Hindlimb muscle (tissue), 1 donor: ENCODE measurements at places on chromosomes 5 and 9.

DNA sequence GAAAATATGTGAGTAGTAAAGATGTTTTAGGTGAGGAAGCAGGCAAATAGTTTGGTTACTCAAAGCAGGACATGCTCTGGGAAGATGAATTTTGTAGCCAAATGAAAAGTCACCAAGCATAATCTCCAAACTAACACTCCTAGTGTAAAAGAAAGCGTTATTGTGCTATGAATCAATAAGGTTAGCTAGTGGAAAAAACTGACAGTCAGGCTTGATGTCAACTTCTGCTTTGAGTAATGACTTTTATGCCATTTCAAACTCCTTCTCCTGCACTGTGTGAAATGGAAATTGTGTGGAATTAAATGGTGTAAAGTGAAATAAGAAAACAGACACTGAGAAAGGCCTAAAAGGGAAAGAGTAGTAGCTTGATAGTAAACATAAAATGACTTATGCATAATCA is 637.2 kb upstream of the DMAC1 start:
- DNase-seq: no peak

DNA sequence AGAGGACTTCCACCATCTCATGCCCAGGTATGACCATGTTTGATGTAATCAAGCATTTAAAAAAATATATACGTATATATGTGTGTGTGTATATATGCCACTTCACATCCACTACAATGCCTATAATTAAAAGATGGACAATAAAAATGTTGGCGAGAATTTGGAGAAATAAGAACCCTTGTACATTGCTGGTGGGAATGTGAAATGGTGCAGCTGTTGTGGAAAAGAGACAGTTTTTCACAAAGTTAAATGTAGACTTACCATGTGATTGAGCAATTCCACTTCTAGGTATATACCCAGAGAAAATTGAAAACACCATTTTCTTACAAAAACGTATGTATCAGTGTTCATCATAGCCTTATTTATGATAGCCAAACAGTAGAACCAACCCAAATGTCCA is 229.2 kb upstream of the WWC1 start:
- DNase-seq: no peak

DNA sequence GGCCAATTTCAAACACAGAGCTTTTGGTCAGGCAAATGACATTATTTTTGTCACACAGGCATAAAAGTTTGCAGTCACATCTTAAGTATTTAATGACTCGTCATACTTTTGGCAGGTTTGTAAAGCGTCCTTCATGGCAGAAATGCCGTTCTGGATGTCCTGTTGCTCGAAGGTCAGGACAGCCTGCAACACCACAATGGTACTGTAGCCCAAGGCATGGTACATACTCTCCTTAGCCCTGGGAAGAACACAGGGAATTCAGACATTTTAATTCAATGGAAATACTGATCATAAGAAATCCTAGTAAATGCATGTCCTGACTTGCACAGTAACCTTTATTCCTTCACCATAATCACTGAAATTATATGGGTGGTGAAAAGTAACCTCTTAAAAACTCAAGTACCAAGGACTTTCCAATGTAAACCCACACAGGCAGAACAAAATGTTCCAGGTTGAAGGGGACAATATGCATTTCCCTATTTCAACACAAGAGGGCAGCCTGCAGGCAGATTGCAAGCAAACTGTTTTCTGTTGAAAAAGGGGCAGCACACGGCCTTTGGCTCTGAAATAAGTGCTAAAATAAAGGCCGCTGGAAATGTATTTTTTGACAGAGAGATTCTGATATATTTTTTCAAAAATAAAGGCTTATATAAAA is 95.7 kb downstream of the TTC39B start:
- DNase-seq: peak; percentile 68

DNA sequence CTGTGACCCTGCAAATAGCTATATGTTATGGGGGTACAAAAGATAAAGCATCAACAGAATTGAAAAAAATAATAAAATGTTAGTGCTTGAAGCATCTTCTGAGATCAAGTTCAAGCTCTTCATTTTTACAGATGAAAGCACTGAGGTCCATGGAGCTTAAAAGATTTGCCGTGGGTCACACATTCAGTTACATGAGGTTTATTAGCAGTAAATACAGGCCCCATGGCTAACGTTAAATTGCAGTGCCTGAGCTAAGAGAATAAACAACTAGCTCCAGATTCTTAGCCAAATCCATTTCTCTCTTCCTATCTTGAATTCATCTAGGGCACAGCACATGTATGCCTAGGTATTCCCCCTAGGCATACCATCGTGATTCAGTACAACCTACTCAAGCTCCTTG is 2052.7 kb upstream of the C9orf72 start:
- DNase-seq: no peak

- DNase-seq: no peak
Measured at GRCh38 chr9:91208837-91209236, 152.9 kb downstream of the AUH start.

DNA sequence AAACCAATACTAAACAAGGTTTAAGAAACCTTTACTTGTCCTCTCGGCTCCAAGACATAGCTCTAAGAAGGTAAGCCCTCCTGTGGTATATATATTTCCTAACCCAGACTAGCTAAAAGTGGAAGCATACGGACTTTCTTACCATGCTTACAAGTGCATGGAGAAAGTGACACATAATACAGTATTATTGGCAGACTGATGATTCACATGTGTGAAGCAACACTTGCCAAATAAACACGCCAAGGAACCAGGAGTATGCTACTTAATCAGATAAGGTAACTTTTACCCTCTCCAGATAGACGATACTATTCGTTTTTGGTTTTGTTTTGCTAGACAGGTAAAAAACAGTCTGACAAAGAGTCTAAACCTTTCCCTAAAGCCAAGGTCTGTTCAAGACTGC is 264.1 kb downstream of the MLLT3 start:
- DNase-seq: no peak

- no peak for DNase-seq
Measured at GRCh38 chr9:83005361-83005760, 57.6 kb downstream of the RASEF start.

- peak; percentile 67 for DNase-seq
Measured at GRCh38 chr9:19493174-19493811, 84.5 kb downstream of the ACER2 start.

DNA sequence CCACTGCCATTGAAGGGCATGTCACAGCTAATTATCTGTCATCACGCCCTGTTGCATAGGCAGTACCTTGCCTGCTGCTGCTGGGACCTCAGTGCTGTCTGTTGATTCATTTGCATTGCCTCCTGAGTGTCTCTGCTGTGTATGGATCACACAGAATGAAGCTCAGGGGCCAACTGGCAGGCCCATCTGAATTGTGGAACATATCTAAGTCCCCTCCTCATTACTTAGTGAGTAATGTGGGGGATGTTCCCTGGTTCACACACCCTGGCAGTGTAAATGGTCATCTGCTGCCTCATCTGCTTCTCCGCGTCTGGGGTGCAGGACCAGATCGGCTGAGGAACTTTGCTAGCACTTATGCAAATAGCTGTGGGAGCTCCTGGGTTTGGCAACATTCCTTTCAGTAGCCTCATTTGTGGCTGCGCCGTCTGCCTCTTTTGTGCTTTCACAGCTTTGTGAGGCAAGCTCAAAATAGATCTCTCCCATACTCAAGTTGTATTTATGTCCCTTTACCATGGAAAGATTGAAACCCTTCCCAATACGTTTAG is 25.4 kb downstream of the TYRP1 start:
- DNase-seq: no peak

GRCh38 chr5:57302164-57302563 is 128.3 kb downstream of the GPBP1 start:
- DNase-seq: no peak

GRCh38 chr9:73348471-73348870 is 196.8 kb downstream of the ANXA1 start:
- peak; percentile 0 for DNase-seq

DNA sequence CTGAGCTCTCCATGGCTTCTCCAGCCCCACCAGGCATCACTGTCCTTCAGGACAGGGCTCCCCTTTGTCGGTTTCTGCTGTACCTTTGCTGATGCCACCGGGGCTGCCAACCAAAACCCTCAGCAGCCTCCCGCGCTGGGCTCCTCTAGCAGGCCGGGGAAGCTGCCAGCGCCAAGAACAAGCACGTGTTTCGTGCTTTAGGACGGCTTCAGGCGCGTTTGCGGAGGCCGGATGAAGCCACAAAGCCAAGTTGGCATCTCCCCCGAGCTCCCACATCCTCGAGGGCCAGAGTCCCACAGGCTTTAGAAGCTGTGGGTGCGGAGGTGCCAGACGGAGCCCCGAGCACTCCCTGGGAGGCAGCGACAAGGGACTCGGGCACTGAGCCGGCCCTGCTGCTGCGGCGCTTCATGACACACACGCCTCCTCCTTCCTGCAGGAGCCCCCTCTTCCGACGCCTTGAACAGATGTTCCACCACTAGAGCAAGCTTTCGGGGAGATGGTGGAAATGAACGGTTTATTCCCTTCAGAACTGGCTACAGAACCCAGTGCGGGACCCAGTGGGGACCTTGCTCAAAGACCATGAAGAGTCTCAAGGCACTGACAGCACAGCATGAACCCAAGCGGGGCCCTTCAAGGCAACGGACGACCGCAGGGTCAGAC is 36.7 kb downstream of the SARDH start:
- DNase-seq: no peak

DNA sequence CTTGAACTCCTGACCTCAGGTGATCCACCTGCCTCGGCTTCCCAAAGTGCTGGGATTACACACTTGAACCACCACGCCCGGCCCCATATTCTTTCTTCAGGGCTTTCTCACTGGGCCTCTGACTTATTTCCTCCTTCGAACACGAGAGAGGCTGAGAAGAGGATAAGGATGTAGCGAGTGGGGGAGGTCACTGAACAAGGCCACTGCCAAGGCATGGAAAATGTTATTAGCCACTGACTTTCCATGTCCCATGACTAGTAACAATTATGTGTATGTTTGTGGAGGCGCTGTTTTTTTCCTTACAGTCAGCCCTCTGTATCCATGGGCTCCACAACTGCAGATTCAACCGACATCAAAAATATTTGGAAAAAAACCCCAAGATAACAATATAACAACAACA is 12.3 kb upstream of the FCHSD1 start:
- no peak for DNase-seq

GRCh38 chr5:14286574-14287421 is 143.7 kb downstream of the TRIO start:
- DNase-seq: no peak

DNA sequence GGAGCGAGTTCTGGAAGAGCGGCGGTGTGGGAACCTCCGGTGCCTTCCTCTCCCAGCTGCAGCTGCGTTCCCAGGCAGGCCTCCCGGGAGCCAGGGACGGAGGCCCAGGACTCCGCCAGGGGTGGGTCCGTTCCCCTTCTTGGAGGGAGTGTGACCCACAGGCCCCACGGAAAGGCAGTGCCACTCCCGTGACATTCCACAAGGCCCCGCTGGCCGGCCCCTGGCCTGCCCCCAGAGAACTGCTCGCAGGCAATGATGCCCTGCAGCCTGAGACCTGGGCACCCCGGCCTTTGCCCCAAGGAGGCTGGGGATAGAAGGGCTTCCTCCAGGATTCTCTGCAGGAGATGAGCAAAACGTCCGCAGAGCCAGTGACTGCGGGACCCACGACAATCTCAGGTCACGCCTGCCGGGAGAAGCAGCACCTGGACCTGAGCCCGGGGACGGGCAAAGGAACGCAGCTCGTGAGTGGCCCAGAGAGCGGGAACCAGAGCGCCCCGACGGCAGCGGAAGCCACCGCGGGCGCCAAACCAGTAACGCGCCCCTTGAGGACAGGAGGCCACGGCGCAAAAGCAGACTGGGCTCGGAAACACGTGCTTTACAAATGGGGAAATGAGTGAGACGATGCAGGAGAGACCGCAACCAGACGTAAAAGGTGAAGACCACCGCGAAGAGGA is 9.3 kb downstream of the OBP2B start:
- peak; percentile 22 for DNase-seq

DNA sequence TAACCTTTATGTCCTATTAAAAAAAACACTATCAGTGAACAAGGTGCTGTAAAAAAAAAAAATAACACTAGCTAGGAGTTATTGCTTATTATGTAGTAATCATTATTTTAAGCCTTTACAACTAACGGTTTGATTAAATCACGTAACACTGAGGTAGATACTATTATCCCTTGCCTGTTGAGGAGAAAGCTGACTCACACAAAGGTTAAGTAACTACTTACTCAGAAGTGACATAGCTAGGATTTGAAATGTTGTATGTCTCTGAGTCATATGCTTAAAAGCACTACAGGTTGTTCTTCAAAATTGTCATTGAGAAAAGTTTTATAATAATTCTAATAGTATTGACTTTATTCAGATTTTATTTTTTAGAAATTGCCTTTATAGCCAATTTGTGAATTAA is 8.8 kb downstream of the TENT2 start:
- no peak for DNase-seq

GRCh38 chr5:90689064-90689463 is 130.5 kb downstream of the ADGRV1 start:
- DNase-seq: no peak

GRCh38 chr9:12826924-12827565 is 52.2 kb downstream of the LURAP1L start:
- DNase-seq: no peak
